Iris pigment epithelial cell (primary cell): ENCODE measurements at places on chromosomes 3 and 15.

GRCh38 chr15:76196269-76197231, 114.7 kb downstream of the ETFA start:
- DNase-seq: peak; percentile 93

DNA sequence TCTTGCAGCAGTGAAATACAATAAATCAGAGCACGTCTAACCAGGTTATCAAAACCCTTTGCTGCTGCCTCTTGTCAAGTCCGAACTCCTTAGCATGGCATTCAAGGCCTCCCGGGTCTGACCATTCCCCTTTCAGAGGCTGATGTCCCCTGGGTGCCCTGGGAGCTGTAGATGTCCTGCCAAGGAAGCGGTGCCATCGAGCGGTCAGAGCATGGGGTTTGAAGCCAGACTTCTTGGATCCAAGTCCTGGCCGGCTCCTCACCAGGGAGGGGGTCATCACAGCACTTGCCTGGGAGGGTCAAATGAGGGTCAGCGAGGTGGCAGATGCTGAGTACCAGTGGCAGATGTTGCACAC, 496 bp downstream of the TF start:
- DNase-seq: no peak

GRCh38 chr3:3578718-3579117, 220.5 kb upstream of the LRRN1 start:
- no peak for DNase-seq

DNA sequence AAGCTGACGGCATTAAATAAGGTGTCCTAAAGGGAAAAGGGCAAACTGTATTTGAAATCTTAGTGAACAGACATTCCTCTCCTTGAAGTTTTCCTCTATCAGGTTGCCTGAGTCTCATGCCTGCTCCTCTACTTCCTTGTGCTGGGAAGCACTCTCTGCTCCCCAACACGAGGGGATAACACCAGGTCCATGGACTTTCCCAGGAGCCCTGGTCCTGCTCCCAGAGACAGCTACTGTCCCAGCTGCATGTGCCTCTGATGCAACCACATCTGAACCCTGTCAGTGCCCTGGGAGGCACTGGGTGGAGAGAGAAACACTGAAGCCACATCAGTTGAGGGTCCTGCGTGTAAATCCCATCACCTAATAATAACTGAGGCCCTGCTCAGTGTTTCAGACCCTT, 7.4 kb downstream of the TLR9 start:
- DNase-seq: no peak

DNA sequence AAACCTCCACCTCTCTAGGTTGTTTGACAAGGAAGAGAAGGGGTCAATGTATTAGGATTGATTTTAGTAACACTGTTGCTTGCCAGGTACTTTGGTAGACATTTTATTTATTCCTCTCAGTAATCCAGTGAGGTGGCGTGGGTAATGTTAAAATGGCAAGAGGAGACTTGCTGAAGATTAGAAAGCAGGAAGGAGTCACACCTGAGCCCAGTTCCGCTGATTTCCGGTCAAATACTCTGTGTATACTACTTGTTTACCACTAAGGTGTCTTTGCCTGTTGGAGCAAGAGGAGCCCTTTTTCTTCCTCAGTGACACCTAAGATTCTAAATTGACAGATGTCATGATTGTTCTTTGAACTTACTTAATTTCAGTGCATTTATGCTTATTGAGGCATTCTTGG, 1.7 kb downstream of the OXNAD1 start:
- no peak for DNase-seq

DNA sequence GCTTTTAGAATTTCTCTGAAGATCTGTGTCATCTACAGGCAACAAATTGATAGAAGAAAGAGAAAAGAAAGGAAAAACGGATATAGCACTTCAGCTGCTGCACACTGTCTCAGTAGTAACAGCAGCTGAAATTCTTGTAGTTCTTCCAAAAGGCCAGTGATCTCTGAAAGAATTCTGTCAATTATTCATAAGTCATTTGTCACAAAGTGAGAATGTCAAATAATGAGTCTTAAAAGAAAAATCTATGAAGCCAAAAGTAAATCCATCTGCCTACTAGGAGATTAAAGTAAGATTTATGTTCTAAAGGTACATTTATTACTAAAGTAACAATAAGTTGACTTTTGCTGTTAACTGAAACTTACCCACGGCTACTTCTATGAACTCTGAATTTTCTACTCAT, 24.6 kb downstream of the IFT80 start:
- peak; percentile 24 for DNase-seq

GRCh38 chr15:57662802-57663201, 43.7 kb upstream of the POLR2M start:
- no peak for DNase-seq

- DNase-seq: peak; percentile 93
Measured at GRCh38 chr3:47802734-47803479, at the start of gene DHX30. TSS of gene DHX30 (plus strand) at chr3:47803138. CDS start at chr3:47810684, 7,546 bp downstream.

DNA sequence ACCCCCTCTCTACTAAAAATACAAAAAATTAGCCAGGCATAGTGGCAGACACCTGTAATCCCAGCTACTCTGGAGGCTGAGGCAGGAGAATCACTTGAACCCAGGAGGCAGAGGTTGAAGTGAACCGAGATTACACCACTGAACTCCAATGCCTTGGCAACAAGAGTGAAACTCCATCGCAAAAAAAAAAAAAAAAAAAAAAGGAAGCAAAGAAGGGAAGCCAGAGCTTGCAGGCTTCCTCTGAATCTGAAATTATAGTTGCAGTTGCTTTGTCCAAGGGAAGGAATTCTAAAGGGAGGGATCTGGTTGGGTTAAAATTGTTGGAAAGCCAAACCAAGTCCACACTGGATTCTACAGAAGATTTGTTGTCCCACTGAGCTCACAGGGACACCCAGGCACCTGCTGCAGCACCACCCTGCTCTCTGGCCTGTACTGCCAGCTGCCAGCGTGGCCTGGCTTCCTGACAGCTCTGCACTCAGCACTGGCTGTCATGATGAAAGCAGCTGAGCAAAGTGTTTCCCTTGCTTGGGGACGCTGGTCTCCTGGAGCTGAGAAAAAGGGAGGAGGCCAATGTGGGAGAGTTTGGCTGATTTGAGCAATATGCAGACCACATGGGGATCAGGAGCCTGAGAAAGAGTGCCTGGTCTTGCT, 88.8 kb upstream of the HES1 start:
- DNase-seq: no peak

- no peak for DNase-seq
Measured at GRCh38 chr15:68232449-68232848, 2.9 kb upstream of the CLN6 start.

GRCh38 chr15:78071383-78071782, 6.1 kb downstream of the TBC1D2B start:
- DNase-seq: no peak

DNA sequence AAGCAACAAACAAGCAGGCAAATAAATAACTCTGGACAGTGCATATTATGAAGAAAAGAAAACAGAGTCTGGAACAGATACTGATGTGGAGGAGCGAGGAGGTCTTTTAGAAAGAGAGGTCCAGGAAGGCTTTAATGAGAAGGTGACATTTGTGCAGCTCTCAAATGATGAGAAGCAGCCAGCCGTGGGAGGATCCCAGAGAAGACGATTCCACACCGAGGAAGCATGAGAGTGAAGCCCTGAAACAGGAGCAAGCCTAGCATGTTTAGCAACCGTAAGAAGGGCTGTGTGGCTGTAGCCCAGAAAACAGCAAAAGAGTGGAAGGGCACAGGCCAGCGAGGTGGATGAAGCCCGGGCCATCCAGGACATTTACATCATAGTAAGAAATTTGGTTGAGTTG, 93.1 kb downstream of the RAD18 start:
- no peak for DNase-seq

DNA sequence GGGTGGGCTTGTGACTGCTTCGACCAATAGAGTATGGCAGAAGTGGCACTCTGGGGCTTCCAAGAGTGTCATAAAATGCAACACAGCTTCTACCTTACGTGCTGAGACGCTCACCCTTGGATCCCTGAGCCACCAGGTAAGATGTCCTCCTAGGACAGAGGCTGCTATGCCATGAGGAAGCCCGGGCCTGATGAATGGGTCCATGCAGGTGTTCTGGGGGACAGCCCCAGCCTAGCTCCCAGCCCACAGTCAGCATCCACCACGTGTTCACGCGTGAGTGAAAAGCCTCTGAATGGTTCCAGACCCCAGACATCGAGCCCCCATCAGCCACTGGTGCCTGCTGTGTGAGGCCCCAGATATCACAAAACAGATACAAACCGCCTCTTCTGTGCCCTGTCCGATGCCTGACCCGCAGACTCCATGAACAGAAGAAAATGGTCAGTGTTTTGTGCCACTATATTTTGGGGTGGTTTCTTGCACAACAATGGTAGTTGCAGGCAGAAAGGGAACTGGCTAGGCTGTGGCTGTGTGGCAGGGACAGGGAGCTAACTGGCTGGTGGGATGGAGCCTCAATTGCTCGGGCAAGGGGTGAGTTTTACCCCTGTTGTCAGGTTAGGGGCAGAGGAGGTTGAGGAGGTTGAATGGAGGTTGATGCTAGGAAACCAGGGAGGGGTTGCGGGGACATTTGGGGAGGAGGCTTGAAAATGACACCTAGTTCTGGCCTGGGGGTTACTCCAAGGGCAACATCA, 92.2 kb downstream of the LINGO1 start:
- DNase-seq: no peak

DNA sequence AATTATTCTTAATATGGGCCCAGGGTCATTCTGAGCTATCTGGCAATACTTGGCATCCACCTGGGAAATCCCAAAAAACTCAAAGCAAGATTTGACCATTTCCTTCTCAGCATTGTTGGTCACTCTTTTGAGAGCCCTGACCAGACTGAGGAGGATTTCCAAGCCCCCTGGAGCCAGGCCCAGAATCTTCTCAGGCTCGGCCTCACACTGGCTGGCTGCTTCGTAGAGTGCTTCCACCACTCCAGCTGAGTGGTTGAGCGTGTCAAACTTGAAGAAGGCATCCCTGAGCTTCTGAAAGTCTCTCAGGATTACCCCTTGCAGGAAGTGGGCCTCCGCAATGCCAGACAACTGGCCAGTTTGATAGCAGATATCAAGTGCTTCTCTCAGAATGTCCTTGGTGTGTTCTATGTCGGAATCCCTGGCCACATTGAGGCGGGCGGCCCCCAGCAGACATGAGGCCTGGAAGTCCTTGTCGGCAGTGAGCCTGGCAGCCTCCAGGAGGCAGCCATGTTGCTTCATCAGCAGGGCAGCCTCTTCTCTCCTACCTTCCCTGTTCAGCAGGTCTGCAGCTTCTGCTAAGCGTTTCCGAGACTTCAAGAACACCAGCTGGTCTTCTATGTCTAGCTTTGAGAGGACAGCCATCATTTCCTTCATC, 68.9 kb upstream of the DCLK3 start:
- no peak for DNase-seq

DNA sequence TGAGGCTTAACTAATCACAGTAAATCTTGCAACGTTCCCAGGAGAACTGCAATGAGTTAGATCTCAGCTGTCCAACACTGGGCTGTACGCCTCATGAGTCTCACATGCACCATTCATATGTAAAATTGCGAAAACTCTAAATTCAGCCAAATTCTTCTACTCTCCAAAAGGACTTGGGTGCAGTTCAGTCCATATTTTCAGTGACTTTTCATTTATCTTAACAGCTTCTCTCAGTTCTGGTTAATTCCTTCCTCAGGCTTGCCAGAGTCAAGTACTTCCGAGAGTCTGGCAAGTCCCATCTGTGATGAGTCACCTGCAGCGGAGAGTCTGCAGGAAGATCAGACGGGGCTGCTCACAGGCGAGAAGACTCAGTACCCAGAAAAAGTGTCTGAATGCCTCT, 11.5 kb downstream of the CCDC80 start:
- DNase-seq: peak; percentile 96

DNA sequence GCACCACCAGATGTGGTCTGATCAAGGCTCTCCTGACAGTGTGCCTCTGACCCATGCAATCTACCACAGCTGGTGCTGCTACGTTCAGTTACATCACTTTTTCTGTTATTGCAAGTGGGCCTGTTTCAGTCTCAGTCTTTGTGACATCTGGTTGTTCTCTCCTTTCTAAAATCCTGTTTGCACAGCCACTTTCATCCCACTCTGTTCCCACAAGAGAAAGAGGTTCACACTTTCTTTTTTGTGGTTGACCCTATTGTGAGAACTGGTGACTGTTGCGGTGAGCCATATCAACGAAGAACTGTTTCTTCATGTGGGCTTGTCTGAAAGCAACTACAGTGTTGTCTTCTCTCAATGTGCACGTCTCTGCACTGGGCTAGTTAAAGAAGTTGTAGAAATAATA, 342.8 kb upstream of the ARPP21 start:
- no peak for DNase-seq

- DNase-seq: no peak
Measured at GRCh38 chr15:98506711-98507110, 141.6 kb upstream of the IGF1R start.

- peak; percentile 69 for DNase-seq
Measured at GRCh38 chr3:141915016-141915415, 38.6 kb downstream of the ATP1B3 start.

GRCh38 chr3:126262227-126262626, 81.8 kb upstream of the ALDH1L1 start:
- DNase-seq: no peak

- no peak for DNase-seq
Measured at GRCh38 chr3:97111244-97111643, 296.9 kb downstream of the EPHA6 start.

DNA sequence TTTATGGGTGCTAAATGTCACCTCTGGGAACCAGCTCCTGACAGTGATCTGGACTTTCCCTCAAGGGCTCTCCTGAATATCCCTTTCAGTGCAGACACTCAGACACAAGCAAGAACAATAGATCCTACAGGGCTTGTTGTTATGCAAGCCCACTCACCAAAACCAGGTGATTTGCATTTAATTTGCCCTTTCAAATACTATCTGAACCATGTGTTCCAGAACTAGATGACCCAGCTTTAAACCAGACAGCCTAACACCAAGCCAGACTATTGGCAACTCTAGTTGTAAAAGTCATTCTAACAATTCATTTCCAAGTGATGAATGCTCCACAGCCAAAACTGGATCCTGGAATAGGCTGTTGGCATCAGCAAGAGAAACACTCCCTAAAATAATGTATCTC, 5.6 kb upstream of the ATP8B4 start:
- no peak for DNase-seq

DNA sequence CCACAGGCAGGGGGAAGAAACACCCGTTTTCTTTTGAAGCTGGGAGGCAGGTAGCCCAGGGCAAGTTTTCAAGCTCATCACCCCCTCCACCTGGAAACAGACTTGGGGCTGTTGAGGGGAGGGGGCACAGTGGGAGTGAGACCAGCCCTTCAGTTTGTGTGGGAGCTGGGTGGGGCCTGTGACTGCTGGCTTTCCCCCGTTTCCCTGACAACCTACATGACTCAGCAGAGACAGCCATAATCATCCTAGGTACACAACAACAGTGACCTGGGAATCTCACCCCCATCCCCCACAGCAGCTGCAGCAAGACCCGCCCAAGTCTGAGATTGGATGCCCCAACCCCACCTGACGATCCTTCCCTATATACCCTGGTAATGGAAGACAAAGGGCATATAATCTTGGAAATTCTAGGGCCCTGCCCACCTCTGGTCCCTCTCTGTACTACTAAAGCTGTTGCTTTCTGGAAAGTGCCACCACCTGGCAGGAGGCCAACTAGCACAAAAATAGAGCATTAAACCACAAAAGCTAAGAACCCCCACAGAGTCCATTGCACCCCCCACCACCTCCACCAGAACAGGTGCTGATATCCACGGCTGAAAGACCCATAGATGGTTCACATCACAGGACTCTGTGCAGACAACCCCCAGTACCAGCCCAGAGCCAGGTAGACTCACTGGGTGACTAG, 422.2 kb upstream of the SGO1 start:
- DNase-seq: no peak

GRCh38 chr3:39347586-39347876, 18.0 kb downstream of the CCR8 start:
- no peak for DNase-seq
